ENCODE measurements at places on chromosomes 6 and 20.

GRCh38 chr20:47765691-47766594 lies 19.3 kb downstream of the SULF2 start:
- no peak for DNase-seq

GRCh38 chr6:158064725-158065251 lies 83.1 kb downstream of the SYNJ2 start:
- DNase-seq: no peak

DNA sequence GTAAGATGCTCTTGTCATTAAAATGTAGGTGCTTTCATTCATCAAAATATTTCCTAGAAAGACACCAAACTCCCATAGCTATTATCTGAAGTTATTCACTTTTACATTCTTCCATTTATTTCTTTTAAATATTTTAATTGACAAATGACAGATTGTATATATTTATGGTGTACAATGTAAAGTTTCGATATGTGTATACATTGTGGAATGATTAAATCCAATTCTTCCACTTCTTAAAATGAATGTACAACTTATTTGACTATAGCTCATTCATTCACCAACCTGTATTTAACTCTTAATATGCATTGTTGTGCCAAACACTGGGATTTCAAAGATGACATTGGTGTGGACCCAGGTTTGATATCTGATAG lies 41.0 kb downstream of the CCN2 start:
- DNase-seq: no peak

- DNase-seq: no peak
These were observed 47.9 kb downstream of the BLTP3A start for GRCh38 chr6:34839666-34840352.

- no peak for DNase-seq
These were observed 17.1 kb upstream of the SMIM13 start for GRCh38 chr6:11076540-11076939.

DNA sequence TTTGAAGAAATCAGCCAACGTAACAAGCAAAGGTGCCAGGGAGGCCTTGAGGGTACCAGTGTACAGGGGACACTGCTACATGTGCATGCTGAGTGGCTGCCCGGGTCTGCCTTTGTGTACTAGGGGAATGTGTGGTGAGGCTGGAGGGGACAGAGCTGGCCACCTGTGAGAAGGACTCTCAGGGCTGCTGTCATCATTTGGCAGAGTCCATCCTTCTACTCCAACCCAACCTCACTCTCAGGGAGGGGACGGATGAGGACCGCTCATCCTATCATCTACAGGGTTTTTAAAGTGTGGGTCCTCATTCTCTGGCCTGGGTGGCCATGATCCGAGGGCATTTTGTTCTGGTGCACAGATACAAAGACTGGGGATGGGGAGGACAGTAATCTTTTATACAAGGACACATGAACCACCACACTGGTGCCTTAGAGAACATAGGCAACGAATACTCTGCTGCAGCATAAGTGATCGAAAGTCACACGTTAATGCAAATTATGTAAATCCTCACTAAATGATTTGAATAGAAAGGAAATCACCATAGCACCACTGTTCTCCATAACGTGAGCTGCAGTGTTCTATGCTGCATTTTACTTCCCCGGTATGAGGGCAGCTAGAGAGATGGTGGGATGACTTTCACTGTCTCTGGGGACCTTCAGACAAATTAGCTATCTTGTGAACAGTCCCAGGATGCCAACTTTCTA lies 181.4 kb downstream of the GMPR start:
- DNase-seq: no peak

DNA sequence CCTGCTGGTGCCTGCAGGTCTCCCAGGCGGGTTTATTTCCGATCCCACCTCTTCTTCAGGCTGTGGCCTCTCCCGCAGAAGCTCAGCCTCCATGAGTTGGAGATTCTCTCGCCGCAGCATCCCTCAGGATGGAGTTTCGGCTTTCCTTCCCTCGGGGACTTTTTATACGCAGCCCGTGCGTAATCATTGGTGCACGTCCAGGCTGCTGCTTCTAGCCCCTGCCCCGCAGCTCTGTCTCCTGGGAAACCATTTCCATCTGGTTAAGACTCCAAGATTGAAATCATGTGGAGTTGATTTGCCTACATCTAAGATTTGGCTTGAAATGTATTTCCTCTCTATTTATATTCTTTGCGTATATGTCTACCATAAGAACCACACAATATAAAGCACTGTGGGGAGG lies 46.7 kb upstream of the CARMIL1 start:
- DNase-seq: no peak
